ENCODE measurements at places on chromosomes 1 and 21.
A peak's percentile ranks its signal among the peaks of the same experiment; 100 is the strongest.

GRCh38 chr1:78676993-78677392 lies 27.4 kb downstream of the IFI44 start:
- no peak for DNase-seq

GRCh38 chr1:172726740-172727139 lies 67.8 kb downstream of the FASLG start:
- no peak for DNase-seq

DNA sequence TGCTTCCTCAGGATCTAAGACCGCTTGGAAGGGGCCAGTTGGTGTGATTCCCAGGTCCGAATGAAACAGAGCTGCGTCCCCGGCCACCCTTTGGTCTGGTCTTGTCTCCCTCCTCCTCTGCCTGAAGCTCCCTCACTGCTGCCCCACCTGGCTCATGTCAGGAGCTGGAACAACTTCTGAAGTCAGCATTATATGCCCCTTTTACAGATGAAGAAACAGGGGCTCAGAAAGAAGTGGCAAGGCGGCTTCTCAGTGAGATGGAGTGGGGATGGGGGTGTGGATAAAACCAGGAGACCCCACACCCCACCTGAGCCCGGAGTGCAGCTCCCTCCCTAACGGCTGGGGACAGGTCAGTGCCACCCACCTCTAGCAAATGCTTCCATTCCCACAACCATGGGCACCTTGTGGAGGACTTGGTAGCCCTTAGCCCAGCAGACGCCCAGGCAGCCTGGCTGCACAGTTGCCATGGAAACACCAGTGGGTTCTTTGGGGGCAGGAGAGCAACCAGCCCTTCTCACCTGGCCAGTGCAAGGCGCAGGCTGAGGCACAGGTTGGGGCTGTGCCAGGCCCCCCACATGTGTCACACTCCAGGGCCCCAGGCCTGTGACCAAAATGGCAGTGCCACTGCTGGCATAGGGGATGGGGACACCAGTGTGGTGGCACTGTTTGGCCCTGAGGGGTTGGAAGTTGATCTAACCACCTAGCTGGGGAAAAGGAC lies 31.9 kb upstream of the ECE1 start:
- no peak for DNase-seq

DNA sequence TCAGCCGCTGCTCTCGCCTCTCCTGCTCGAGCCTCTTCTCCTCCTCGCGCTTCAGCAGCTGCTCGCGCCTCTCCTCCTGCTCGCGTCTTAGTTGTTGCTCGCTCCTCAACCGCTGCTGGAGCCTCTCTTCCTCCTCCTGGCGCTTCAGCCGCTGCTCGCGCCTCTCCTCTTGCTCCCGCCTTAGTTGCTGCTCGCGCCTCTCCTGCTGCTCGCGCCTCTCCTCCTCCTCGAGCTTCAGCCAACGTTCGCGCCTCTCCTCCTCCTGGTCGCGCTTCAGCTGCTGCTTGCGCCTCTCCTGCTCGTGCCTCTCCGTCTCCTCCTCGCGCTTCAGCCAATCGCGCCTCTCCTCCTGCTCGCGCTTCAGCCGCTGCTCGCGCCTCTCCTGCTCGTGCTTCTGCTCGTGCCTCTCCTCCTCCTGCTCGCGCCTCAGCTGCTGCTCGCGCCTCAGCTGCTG lies 3.7 kb downstream of the TCHH start:
- DNase-seq, result peak; percentile 77

Measured in NCI-H1105 (cell line).